ENCODE measurements at places on chromosomes 5 and 9.

DNA sequence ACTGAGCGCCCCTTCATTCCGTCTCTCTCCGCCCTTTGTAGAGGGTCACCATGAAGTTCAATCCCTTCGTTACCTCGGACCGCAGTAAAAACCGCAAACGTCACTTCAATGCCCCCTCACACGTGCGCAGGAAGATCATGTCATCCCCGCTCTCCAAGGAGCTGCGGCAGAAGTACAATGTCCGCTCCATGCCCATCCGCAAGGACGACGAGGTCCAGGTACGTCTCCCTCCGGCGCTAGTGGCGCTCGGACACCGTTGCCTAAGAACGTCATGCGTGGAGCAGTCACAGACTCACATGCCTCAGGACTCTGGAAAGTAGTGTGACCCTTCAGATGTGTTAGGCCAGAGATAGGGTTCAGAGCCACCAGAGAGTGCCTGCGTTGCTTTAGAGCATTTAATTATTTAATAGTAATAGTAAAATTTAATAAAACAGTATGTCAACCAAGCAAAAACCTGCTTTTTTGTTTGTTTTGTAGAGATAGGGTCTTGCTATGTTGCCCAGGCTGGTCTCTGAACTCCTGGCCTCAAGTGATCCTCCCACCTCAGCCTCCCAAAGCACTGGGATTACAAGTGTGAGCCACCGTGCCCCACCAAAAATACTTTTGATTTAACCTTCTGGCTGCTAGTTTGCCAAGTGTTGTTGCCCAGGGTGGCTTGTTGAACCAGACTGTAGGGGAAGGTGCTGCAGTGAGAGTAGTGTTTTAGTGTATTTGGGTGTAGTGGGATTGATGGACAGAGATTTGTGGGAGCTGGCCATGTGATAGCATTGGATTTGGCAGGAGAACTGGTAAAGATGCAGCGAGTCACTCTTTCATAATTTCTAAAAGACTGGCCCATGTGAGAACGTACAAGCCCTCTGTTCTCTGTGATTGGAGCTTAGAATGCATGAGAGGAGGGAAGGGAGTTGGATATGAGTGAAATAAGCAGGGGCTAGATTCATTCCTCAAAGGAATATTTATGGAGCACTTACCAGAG, 888 bp downstream of the RPL26L1 start:
- no peak for DNase-seq

GRCh38 chr9:82140471-82140870, 151.9 kb downstream of the SPATA31D1 start:
- no peak for DNase-seq

GRCh38 chr5:134189031-134189430, 12.3 kb upstream of the SKP1 start:
- no peak for DNase-seq

- no peak for DNase-seq
Measured at GRCh38 chr9:132750668-132751067, 80.4 kb downstream of the GTF3C4 start.

DNA sequence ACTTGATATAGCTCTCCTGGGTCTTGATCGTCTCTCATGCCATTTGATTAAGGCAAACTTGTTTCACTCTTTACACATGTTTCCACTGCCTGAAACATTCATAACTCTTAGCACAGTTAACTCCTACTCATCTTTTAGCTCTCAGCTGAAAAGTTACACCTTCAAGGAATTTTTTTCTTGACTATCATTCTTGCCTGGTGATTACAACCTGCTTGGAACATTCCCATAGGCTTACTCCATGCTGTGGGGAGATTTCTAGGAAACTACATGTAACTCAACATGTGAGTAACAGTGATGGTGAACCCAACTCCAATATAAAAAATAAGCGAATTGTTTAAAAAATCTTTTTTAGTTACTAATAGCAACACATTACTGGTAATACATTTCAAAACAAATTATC, 224.1 kb upstream of the MPDZ start:
- no peak for DNase-seq

- no peak for DNase-seq
Measured at GRCh38 chr5:113371721-113372196, 63.0 kb downstream of the TSSK1B start.

DNA sequence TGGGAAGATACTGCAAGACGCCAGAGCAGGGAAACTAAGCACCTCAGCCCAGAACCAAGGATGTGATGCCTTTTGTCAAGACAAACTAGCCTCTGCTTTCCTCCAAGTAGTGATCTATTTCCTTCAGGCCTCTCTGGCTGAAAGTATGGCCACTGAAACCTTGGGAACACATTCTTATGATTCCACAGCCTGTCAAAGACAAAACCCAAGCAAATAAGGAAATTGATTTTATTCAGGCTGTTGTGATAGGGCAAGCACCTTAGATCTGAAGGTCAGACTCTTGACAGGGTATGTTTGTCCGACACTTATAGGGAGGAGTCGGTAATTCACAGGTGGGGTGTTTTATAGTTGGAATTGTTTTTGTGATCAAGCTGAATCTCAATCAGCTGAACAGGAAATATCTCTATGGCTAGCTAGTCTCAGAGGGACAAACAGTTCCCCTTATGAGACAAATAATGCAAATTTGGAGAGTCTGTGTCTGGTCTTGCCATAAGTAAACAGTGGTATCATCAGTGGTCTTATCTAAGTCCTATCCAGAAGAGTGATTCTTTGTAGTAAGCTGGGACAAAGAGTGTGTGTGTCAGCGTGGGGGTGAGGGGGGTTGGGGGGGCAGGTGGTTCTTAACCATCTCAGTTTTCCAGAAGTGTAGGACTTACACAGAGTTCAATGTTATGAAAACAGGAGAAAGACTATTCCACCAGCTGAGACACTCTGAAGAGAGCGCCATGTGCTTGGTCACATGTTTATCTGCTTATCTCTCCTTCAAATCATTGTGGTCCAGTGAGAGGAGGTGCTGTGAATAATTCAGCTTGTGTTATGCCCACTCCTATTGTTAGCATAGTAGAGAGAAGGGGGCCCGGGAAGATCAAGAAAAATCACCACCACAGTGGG, 6.7 kb upstream of the ZCCHC10 start:
- DNase-seq, result no peak

Measured in stimulated activated CD8-positive, alpha-beta memory T cell treated with anti-CD3 and anti-CD28 coated beads, Interleukin-4, amount 100 ng/mL, for 1 hour (primary cell).